Right renal cortex interstitium (tissue), 3 donors: ENCODE measurements at places on chromosomes 1 and 21.

DNA sequence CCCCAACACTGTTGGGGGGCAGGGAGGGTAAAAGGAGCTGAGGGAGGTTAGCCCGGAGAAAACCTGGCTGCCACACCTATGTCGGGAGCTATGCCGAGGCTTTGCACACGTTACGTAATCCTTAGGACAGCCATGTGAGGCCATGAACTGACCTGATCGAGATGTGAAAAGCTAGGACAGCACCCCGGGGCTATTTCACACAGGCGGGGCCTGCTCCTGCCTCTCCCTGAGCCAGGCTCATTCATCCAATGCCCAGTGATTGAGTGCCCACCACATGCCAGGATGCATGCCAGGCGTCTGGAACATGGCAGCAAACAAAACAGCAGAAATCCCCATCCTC, 30.2 kb downstream of the LDLRAP1 start:
- DNase-seq: no peak

DNA sequence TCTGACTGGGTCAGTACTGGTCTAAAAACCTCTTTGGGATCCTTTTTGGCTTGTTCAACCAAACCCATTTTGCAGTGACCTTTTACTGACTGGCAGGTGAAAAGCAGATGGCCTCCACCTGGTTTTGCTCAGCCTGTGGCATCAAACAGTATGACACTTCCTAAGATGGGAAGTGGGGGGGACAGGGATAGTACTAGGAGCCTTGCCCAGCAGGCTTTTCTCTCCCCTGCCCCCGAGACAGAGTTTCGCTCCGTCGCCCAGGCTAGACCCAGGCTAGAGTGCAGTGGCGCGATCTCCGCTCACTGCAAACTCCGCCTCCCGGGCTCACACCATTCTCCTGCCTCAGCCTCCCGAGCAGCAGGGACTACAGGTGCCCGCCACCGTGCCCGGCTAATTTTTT, 18.3 kb downstream of the INTS3 start:
- DNase-seq: no peak

DNA sequence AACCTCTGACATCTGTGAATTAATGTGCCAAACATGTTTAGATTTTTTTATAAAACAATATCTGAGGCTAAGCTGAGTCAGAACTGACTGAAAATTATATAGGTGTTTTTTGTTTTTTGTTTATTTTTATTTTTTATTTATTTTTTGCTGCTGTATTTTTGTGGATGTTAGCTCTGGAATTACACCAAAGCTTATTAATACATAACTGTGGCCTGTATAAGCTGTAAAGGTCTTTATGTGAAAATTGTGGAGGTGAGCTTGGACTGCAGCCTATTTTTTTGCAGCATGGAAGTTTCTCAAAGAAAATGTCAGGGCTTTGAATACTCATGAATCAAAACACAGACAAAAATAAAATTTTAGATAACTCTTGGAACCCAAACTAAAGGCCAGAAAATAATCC, 199.8 kb downstream of the CHRM3 start:
- no peak for DNase-seq

- DNase-seq: no peak
These were observed 3.1 kb downstream of the OLIG2 start for GRCh38 chr21:33028773-33029384.

- DNase-seq: no peak
These were observed 3.8 kb downstream of the COLGALT2 start for GRCh38 chr1:184033711-184034167.

GRCh38 chr1:212611000-212611948, 2.7 kb downstream of the ATF3 start:
- DNase-seq: no peak

- no peak for DNase-seq
These were observed 69.9 kb upstream of the ADAMTS5 start for GRCh38 chr21:27036736-27037301.

- DNase-seq: no peak
These were observed 130.5 kb downstream of the PSMG1 start for GRCh38 chr21:39052718-39053117.

DNA sequence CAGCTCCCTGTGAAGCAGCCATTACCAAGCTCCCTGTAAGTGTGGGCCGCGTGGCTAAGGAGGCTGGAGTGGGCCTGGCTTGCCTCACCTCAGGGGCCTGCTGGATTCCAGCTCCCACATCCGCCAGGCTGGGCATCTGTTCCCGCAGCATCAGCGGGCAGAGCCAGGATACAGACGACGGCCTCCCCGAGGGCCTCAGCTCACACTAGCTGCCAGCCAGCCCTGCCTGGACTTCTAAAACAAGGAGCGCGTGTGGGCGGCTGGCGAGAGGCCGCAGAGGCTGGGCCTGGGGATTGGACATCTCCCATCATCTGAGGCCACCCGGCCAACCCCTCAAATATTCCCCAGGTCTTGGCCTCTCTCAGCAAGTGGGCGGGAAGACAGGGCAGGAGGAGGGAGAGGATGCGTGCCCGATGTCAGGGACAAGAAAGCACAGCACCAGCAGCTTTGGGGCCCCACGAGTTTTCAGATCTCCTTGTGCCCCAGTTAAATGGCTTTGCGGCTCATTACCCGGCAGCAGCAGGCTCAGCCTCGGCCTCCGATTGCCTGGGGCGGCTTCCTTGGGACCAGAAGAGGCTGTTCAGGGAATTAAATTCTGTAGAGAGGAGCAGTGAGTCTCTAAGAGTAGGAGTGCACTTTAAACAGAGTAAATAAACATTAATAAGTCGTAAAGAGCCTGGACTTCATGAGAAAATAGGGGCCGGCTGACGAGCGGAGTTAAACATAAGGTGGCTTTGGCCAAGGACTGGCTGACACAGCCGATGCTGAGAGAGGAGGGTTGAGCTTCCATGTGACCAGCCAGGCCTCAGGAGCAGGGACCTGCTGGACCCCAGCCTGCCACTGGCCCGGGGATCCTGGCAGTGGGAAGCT, 208.9 kb upstream of the C1orf174 start:
- no peak for DNase-seq

- no peak for DNase-seq
These were observed 49.1 kb downstream of the RAP1GAP start for GRCh38 chr1:21620011-21620410.

GRCh38 chr1:82894635-82895034, 1093.9 kb downstream of the ADGRL2 start:
- no peak for DNase-seq

GRCh38 chr1:54965624-54966340, 14.6 kb upstream of the TMEM61 start:
- no peak for DNase-seq

DNA sequence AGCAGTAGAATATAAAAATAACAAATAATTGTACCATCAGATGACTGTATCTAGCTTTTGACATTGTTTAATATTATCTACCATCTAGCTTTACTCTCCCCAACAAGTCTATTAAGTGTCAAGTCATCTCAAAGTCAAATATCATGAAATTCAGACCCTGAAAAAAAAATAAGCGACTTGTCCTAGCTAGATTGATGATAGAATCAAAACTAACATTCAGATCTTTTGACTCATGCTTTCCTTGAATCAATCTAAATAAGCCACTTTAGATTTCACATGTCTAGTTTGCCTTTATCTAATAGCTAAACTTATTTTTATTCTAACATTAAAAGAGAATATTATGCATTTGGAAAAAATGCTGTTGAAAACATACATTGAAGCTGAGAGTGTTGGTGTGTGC, 35.4 kb downstream of the CRB1 start:
- no peak for DNase-seq

DNA sequence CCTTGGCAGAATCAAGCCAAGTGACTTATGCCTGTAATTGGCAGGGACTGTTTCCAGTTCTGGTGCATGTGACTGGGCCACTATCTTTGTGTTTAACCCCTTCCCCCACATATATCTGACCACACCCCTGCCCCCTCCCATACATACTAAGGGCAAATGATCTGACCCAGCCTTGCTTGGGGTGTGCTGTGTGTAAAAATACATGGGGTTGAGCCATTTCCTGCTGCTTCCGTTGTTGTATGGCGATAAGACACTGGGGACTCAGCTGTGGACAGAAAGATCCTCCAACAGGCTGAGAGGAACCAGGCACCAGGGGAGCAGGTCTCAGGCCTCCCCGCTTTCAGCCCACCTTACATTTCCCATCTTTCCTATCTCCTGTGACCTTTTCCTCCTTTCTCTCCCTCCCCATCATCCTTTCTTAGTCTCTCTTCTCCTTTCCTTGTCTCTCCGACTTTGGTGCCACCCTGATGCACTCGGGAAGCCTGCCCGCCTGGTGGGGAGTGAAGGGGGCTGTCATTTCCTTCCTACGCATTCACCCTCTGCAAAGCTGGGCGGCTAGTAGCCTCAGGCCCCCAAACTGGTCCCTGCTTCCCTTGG, 39.7 kb downstream of the TMCC2 start:
- DNase-seq: no peak

DNA sequence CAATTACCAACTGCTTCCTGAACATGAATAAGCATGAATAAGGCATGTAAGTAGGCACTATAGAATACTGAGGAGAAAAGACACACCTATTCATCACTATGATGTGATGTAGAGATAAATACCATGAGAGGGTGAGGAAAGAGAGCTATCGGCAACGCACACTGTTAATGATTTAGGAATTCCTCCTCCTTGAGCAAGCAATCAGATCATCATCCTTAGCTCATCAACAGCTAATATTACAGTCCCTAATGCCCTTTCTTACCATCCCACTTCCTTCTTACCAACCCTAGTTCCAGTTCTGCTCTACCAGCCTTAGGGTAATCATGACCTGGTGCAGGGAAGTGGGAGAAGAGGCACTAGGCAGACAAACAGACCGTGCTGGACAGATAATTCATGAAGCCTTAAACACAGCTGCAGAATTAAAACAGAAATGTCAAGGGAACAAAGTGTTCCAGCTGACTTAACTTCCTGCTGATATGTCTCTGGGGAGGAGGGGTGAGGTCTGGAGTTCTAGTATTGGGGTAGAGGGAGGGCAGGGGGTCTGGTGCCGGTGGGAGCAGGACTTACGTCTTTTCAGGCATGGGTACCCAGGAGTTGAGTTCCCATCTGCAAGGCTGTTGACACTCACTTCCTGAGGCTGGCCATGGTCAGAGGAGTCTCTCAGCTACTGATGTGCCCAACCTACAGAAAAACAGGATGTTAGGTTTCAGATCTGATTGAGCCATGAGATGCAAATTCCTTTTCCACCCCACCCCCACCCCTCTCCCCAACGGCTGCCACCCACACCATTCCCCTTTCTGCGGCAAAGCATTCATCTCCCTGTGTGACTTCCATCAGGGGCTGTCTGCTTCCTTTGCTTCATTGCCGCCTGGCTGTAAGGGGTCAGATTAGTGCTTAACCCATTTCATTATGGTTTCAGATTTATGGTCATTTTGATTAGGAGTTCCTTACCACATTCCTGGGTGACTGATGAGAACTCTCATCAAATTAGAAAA, 12.6 kb upstream of the RCSD1 start:
- no peak for DNase-seq

GRCh38 chr21:38944903-38945302, 139.2 kb downstream of the ETS2 start:
- DNase-seq: no peak

DNA sequence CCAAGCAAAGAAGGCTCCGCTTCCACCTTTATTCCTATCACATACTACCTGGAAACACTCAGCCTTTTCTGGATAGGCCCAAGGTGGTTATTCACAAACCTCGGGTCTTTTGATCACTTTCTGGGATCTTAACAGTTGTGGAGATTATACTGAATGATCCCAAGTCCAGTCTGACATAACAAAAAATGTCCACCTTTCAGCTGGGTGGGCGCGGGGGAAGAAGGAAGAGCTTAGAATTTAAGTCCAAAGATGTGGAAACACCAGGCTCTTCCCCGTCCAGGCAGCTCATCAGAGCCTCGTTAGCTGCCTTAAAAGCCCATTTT, 338 bp upstream of the C1orf53 start:
- no peak for DNase-seq

DNA sequence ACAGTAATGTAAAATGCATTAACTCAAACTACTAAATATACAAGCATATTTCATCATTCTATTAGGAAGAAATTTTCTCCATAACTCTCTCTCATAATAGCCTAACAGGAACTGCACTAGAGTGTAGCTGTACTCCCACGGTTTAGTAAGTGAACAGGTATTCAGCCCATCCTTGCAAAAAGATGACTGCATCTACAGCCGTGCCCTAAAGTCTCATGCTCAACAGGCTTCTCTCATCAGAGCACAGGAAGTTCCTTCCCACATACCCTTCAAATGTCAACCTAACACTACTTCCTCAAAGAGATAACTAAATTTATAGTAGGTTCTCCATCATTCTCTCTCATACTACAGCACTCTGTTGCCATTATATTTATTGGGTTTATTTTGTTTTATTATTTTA, 251.6 kb downstream of the AKT3 start:
- no peak for DNase-seq

DNA sequence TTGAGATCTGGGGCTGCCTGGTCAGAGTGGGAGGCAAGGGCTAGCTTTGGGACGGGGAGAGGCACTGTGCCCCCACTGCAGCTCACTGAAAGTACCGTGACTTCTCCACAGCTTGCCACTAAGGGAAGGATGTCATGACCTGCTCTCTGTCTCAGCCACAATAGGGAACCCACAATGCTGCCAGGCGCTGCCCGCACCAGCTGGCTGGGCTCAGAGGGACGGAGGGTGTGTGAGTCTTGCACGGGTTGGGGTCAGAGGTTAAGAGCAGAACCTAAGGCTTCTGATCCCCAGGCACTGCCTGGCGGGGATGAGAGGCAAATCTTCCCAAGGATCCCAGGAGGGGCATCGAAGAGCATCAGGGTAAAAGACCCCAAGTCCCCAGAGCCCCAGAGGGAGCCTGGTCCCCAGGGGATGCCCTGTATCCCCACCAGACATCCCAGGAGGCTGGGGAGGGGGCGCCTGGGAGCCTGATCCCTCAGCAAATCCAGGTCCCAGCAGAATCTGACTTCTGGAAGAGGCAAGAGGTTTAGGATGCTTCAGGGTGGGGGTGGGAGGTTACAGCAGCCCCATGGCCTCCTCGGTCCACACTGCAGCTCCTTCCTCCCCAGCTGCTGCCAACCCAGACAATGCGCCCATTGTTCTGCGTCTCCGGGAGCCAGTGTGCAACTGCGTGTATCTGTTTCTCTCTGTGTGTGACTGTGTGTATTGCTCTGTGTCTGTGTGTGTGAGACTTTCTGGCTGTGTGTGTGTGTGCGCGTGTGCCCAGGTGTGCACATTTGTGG, 2.0 kb upstream of the MARCKSL1 start:
- DNase-seq: no peak

DNA sequence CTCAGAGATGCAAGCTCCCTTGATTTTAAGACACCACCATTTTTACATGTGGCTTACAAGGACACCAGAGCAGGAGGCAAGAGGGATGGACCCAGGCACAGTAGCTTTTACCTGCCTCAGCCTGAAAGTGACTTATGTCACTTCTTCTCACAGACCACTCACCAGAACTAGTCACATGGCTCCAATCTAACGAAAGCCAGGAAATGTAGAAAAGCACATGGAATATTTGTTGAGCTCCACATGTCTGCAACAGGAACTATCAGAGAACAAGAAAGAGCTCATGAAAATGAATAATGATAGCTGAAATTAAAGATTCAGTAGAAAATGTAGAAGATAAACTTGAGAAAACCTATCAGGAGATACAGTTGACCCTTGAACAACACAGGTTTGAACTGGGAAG, 69.4 kb downstream of the ZNF648 start:
- DNase-seq: no peak

DNA sequence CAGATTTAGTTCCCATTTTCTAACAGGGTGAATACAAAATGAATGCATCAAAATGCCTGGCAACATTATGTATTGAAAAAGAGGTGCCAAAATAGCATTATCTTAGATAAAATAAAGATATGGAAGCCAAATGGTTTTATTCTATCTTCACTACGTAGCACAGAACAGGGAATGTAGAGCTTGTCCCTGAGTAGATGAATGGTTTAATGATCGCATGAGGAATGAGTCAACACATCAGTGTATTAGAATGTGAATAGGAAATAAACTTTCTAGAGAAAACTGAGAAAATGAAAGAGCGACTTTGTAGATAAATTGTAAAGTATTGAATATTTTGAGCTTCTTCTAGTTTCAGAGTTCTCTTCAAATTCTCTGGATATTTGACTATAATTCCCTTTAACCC, 74.3 kb downstream of the BRINP3 start:
- DNase-seq: no peak
